Urothelium cell line (cell line): ENCODE measurements at places on chromosomes 11 and 22.

- DNase-seq, result no peak
Observed at GRCh38 chr11:117868815-117869561, 7.5 kb downstream of the FXYD6 start.

GRCh38 chr11:111745719-111746504 is 20.3 kb downstream of the PPP2R1B start:
- DNase-seq, result no peak

DNA sequence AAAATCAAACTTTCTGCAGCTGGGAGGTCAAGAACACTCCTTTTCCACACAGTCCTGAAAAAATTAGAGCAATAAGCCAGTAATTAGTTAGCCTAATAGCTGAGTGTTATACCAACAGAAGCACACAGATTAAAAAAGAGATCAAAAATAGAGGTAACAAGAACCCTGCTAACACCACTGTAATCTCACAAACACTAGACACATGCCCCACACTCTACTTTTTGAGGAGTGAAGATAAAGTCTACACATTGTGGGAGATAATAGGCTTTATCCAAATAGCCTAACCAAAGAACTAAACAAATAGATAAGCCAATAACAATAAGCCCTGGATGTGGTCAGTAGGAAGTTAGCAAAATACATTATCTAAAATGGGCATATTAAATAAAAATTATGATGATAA is 372.7 kb upstream of the ANO5 start:
- DNase-seq, result no peak

GRCh38 chr11:100632941-100633452 is 54.1 kb upstream of the ARHGAP42 start:
- peak; percentile 13 for DNase-seq

- DNase-seq, result peak; percentile 76
Observed at GRCh38 chr22:25025491-25026400, 73.2 kb downstream of the KIAA1671 start.
